ENCODE measurements at places on chromosomes 3 and 15.
A peak's percentile ranks its signal among the peaks of the same experiment; 100 is the strongest.

- no peak overlapping the region for H3K4me3 ChIP-seq
- no peaks in the 10 kb centered on the region for H3K36me3 ChIP-seq
- H3K27ac ChIP-seq = no peak overlapping the region
- no peak for DNase-seq
- no peaks in the 10 kb centered on the region for H3K27me3 ChIP-seq
Measured at GRCh38 chr3:73207946-73208440, 146.5 kb downstream of the EBLN2 start.

DNA sequence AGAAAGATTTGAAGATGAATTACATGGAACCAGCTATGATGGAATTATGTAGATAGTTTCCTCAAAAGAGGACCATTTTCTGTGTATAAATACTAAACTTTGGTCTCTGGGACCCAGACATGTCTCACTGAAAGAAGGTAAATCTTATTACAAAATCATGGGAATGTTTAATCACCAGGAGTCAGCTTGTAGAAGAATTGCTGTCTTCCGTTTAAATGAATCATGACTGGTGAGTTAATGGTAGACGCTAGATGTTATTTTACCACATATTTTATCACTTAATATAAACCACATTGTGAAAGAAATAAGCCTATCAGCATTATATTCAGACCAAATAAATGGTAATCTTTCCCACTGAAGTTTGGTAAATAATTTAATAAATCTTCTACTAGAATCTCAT lies 322.3 kb upstream of the SUCLG2 start:
- H3K36me3 ChIP-seq = no peaks in the 10 kb centered on the region
- H3K27me3 ChIP-seq = no peaks in the 10 kb centered on the region
- H3K4me3 ChIP-seq = no peak overlapping the region
- no peaks in the 10 kb centered on the region for H3K4me1 ChIP-seq
- DNase-seq = no peak

- no peak for DNase-seq
- no peak overlapping the region for H3K27ac ChIP-seq
- no peaks in the 10 kb centered on the region for H3K4me1 ChIP-seq
Measured at GRCh38 chr15:75785771-75786574, 57.3 kb upstream of the UBE2Q2 start.

DNA sequence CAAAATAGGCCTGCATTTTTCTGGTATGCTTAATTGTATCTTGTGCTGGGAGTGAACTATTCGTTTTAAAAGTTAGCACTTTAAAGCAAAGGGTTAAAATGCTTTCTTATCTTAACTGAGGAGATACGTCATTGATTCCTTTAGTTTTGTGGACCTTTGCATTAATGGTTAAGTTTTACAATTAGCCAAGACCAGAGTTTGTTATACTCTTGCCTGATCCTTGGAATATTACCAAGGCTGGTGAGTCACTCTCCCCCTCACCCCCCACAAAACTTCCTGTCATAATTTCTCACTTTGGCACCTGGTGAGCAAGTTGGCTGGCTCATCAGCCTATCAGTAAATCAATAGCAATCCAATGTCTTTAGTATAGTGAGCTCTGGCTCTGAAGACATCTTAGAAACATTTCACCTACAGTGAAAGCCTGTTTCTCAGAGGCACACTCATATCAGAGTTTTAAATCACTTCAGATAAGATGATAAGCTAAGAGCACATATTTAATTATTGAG lies 26.7 kb downstream of the SLC2A2 start:
- peak overlapping the region; percentile 75 for H3K27ac ChIP-seq
- H3K4me1 ChIP-seq = peaks cover 37% of the 10 kb centered on the region
- no peaks in the 10 kb centered on the region for H3K27me3 ChIP-seq
